T-cell (primary cell): ENCODE measurements at places on chromosomes 16 and 17.
A peak's percentile ranks its signal among the peaks of the same experiment; 100 is the strongest.

DNA sequence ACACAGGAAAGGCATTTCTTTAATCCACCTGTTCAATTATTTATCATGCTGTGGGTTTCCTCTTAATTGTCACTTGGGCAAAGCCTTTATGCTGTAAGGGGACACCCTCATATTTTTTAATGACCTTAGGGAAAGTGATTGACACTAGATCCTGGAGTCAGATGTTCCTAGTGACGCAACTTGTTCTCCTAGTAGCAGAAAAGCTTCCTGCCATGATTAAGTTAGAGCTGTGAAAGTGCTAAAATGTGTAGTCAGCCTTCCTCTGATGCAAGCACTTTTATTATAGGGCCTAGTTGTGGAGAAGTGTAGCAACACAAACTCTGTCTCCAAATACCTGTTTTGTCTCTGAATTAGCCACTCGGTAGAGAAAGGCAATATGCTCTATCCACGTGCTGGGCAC is 12.3 kb downstream of the TMEM100 start:
- no peak for DNase-seq

DNA sequence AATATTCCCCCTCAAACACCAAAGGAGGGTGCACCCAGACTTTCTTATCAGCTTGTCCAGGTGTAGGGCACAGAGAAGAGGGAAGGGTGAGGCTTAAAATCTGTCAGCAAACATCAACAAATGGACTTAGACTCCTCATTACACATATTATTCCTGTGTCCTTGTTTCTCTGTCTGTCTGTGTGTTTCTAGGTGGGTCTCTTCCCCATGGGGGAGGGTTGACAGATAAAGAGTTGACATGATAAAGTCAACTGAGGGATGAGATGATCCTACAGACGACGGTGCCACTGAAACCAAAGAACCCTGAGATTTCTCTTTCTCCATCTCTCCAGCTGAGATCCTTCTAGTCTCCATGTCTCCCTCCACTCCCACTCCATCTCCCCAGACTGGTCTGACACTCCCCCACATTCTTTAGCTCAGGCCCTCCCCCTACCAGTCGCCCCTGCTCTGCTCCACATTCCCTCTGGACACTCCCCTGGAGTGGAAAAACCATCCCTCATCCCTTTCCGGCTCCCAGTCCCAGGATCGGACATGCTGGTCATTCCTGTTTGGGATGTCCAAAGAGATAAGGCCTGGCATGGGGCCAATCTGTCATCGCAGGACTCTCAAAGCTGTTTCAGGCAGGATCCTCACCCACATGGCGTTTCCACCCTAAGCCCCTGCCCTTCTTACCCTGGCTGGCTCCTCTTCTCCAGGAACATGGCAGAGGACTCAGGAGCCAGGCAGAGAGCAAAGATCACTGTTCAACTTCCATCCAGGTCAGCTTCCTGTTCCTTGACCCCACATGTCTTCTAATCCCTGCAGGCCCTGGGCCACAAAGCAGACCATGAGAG is 2.9 kb upstream of the ITGA3 start:
- no peak for DNase-seq

DNA sequence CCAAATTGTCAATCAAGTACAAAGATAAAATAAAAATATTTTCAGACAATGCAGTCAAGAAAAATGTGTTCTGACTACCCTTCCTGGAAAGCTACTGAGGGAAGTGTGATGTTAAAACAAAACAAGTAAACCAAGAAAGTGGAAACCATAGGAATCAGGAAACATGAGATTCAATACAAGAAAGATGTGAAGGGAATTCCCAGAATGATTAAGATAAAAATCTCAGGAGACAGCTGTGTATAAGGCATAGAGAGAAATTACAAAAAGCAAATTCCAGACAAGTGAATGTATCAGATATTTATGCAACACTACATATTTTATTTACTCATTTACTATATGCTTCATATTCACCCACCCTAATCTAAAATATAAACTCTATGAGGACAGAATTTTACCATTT is 32.2 kb downstream of the TRIM37 start:
- DNase-seq = no peak

GRCh38 chr17:10875984-10876555 is 38.2 kb upstream of the PIRT start:
- DNase-seq = no peak

GRCh38 chr17:67624886-67625656 is 92.7 kb upstream of the NOL11 start:
- DNase-seq = no peak

GRCh38 chr17:45973099-45973780 is 25.8 kb upstream of the STH start:
- no peak for DNase-seq

- DNase-seq = no peak
These were observed 56.0 kb downstream of the CEP112 start for GRCh38 chr17:66135896-66136295.

DNA sequence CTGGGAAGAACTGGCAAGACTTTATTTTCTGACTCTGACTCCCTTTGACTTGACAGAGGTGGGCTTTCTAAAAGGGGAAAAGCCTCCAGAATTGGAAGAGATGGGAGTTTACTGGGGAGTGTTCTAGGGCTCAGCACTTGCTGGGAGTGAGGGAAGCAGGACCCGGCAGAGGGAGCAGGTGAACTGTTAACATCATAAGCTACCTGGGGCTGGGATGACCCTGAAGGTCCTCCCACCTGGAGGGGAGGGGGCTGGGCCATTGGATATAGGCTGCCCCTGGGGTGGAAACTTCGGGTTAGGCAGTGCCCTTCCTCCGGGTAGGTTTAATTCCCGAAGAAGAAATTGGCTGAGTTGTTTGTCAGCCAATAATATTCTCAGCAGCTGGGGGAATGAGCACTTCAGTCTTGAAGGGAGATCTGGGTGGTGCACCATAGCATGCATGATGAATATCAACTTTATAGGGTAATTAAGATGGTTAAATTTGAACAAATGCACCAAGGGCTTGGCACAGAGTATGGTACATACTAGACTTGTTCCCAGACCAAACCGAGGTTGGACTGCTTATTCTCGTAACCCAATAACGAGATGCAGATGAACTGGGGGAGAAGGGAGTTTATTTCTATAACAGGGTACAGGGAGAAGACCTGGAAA is 337.0 kb downstream of the HAPSTR1 start:
- DNase-seq = no peak

- DNase-seq = no peak
These were observed 22.9 kb downstream of the GNPTG start for GRCh38 chr16:1374418-1375297.

- DNase-seq = no peak
These were observed 20.7 kb downstream of the MARCHF10 start for GRCh38 chr17:62787366-62787765.

DNA sequence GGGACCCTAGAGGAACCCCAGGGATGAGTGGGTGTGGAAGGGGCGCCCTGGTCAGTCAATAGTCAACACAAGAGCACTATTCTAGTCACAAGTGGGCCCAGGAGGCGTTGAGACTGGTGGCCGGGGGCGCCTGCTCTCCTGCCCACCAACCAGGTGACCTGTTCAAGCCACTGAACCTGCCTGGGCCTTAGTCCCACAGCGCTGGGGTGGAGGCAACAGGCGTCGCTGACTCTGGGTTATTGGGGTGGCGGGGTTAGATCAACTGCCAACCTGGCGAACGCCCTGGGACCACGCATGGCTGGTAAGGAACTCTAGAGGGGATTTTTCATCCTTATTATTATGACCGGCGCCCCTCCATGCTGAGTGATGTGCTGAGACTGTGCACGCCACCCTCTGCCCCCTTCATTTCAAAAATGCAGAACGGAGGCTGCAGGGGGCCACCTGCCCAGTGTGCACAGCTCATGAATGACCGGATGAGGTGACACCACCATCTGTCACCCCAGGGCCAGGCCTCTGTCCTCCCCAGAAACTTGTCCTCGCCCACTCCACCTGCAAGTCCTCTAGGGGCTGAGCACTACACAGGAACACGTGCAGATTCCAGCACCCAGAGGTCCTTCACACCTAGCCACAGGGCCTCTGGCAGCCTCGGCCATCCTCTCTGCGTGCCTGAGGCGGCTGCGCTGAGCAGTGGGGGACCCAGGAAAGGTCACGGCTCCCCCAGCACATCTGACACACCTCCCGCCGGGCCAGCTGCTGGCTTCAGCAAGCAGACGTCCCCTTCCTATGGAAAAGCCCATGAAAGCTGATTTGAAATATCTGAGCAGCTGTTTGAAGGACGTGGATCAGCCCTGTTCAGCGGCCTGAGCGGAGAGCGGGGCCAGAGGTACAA is 51.6 kb upstream of the DNAH17 start:
- DNase-seq = no peak

GRCh38 chr17:58899191-58899590 is 143.5 kb downstream of the PPM1E start:
- no peak for DNase-seq

DNA sequence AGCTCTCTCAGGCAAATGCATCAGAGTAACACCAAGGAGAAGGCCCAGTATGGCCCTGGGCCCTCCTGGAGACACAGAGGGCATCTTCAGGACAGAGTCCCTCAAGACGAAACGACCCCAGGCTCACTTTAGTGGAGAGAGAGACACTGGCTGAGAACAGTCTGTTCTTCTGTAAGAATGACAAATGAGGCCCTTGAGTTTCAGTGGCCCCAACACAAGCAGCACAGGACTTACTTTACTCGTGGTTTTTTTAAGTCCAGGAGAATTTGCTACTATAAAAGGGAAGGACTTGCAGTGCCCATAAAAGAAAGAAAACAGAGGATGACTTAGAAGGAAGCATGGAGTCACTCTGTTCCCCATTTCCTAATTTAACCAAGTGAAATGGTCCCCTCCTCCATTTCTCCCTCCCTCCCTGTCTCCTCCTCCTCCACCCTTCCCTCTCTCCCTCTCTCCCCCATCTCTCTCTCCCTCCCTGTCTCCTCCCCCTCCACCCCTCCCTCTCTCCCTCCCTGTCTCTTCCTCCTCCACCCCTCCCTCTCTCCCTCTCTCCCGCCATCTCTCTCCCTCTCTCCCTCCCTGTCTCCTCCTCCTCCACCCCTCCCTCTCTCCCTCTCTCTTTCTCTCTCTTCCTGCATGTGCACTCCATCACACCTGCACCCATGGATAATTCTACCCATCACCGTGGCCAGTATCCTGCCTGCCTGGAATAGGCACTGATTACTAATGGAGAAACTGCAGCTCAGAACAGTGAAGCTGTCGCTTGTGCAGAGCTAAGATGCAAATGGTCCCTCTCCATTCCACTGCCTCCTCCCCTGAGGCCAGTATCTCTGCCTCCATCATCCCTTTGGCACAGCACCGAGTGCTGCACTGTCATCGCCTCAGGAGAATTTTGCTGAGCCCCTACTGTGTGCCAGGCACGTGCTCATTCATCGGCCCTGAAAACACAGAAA is 47.3 kb upstream of the RBFOX3 start:
- no peak for DNase-seq

DNA sequence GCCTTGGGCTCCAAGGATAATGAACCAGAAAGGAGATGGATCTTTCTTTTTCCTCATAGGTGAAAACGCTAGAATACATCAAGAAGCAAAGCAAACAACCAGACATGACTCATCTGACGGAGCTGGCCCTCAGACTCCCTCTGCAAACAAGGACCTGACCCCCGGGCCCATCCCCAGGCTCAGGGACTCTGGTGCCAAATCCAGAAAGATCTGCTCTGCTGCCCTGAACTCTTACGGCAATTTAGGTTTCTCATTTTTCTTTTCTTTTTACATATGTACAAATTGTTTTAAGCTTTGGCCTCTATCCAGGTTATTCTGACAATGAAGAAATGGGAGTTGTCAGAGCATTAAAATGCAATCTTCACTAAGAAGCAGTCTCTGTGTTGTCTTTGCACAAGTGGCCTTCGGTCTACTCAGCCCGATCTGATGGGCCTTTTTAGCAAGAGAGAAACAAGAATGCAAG is 17.7 kb downstream of the KNOP1 start:
- no peak for DNase-seq

- no peak for DNase-seq
These were observed 4.6 kb upstream of the STARD3 start for GRCh38 chr17:39632153-39632941.

DNA sequence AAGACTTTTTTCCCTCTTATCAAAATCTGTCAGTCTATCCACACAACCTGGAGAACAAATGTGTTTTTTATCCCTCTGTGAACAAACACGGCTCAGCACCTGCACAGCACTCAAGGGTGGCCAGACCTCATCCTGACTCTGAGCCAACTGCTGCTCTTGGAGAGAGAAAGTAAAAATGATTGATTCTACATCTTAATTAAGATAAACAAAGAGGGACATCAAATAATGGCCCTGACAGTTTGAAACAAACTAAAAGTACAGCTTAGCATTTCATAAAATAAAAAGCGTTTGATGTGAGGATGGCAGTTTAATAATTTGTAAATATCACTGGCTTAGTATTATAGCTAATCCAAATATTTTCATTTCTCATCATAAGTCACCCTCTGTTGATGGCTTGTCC is 106.2 kb downstream of the SNX11 start:
- DNase-seq = no peak

GRCh38 chr16:12417030-12417814 is 386.5 kb downstream of the CPPED1 start:
- DNase-seq = no peak

DNA sequence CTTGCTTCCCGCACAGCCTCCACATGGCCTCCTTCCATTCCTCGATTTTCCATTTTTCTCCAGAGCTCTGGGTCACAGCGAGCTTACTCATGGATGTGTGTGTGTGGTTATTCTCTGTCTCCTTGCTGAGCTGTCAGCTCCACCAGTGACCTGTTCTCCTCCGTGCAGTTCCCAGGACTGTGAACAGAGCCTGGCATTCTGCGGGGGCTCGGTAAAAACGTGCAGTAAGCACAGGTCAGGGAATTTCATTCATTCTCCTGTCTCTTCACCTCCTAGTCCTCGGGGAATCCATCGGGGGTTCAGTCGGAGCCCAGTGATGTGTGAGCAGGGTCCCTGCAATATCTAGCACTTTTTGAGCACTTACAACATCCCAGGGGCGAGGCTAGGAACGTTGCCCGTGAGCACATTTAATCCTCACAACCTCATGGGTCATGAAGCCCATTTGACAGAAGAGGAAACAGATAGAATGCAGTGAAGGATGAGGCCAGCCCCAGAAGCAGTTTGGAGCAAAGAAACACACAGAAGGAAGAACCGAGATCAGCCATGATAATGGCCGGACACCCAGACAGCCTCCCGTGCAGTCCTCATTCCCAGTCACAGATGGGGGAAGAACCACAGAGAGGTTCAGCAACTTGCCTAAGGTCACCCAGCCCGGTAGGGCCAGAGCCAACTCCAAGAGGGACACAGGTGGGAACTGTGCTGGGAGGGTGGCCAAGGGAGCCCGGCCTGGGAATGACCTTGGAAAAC is 183.2 kb upstream of the GSE1 start:
- DNase-seq = no peak

- peak; percentile 42 for DNase-seq
These were observed 24.0 kb upstream of the VPS4A start for GRCh38 chr16:69286941-69287713.
